NCI-H226 (cell line): ENCODE measurements at places on chromosomes 2 and 18.
A peak's percentile ranks its signal among the peaks of the same experiment; 100 is the strongest.

- no peak for DNase-seq
Observed at GRCh38 chr2:234939576-234939975, 12.2 kb upstream of the SH3BP4 start.

- peak; percentile 21 for DNase-seq
Observed at GRCh38 chr2:66481100-66481549, 46.2 kb downstream of the MEIS1 start.

GRCh38 chr2:120394764-120395163 lies 48.8 kb downstream of the INHBB start:
- no peak for DNase-seq

DNA sequence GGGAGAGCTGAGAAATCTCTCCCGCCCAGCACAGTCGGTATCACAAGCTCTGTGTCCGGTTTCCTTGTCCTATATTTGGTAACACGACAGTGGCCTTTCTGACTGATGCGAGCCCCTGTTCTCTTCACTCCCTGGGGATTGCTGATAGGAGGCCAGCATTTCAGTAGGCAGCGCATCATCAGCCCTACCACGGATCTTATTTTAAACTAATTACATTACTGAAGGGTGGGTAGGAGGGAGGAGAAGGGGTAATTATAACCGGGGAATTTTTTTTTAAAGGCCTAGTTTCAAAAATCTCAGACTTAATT lies 125.6 kb upstream of the LGALSL start:
- no peak for DNase-seq

- no peak for DNase-seq
Observed at GRCh38 chr2:25305775-25306174, 36.0 kb downstream of the DNMT3A start.

GRCh38 chr2:100235098-100235497 lies 87.2 kb downstream of the LONRF2 start:
- no peak for DNase-seq

GRCh38 chr2:235598532-235599531 lies 105.0 kb downstream of the AGAP1 start:
- DNase-seq = no peak

- DNase-seq = no peak
Observed at GRCh38 chr18:34649080-34649479, 61.0 kb upstream of the DTNA start.

GRCh38 chr2:151900331-151900730 lies 72.1 kb upstream of the ARL5A start:
- DNase-seq = no peak

DNA sequence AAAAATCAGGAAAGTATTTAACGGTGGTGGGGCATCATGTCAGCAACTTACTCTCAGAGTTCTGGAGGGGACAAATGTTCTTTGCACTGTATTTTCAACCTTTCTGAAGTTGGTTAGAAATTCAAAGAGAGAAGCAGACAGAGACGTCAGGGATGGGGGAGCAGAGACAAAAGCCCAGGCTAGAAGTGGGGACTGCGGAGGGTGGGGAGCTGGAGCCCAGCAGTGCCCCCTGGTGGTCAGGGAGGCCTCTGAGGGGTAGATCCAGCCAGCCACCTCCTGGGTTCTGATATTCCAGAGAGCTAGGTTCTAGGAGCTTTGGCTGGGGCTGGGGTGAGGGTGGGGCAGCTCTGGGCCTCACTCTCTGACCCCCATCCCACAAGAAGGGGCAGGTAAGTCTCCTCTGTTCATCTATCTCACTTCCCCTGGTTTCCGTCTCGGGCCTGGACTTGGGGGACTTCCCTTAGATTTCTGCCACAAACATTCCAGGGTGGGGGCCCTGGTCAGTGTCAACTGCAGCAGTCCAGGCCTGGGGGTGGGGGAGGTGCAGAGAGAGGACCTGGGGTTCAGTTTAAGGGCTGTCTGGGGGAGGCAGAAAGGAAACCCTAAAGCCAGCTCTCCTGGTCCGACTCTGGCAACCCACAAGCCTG lies 8.9 kb downstream of the TNS1 start:
- DNase-seq = no peak

DNA sequence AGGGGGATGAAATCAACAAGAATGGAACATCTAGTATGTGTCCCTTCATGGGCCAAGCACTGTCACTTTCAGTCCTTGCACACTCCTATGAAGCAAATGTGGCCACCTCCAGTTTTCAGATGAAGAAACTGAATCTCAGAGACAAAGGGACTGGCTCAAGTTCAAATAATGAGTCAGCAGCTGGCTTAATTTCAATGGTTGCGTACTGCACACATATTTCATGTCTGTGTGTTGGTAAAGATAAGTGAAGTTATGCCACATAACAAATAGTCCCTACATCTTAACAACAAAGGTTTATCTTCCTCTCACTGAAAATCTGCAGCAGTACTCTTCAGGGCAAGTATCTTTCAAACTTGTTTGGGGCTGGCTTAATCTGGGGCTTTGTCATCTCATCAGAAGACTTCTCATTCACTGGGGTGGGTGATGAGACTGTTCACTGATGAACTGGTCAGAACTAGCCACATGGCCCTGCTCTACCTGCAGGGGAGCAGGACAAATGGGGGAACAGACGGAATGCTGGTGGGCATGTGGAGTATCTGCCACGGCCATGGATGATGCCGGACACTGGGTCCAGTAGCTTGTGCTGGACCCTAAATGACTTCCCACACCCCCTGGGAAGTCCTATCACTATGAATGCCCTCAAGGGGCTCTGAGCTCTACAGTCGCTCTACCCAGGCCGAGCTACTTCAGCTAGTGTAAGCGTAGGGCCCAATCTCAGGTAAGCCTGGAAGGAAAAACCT lies 263.2 kb downstream of the CYP26B1 start:
- DNase-seq = peak; percentile 48

GRCh38 chr18:33751613-33752221 lies 173.7 kb downstream of the ASXL3 start:
- DNase-seq = no peak

GRCh38 chr2:128513116-128513960 lies 194.7 kb upstream of the HS6ST1 start:
- no peak for DNase-seq

- no peak for DNase-seq
Observed at GRCh38 chr2:65918760-65919187, 486.4 kb upstream of the SPRED2 start.
